ENCODE measurements at places on chromosomes 11 and 22.

DNA sequence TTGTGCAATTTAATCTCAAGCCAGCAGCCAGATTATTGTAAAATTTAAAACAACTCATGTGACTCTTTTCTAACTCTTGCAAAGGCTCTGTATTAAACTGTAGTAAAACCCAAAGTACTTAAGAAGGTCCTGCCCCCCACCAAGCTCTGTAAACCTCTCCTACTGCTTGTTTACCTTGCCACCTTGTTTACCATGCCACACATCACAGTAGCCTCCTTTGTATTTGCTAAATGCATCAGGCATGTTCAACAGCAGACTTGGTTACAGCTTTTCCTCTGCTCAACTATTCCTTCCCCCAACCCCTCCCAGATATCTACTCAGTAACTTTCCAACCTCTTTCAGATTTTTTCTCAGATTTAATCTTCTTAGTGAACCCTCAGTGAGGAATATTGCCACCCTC is 861.6 kb downstream of the METTL15 start:
- DNase-seq = no peak

DNA sequence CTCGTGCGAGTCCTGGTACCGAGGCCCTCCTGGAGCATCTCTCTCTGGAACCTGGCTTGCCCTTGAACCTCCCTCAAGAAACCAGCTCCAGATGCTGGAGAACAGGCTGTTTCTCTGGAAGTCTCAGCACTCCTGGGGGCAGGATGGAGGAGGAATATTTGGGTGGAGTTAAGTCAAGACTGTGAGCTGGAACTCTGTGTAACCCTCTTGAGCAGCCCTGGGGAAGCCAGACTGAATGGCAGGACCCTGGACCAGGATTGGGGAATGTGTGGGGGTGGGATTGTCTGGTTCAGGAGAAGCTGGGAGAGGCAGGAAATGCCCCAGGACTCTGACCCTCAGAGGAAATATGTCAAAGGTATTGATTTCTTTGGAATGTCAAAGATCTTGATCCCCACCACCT is 7.7 kb downstream of the CREB3L1 start:
- no peak for DNase-seq

DNA sequence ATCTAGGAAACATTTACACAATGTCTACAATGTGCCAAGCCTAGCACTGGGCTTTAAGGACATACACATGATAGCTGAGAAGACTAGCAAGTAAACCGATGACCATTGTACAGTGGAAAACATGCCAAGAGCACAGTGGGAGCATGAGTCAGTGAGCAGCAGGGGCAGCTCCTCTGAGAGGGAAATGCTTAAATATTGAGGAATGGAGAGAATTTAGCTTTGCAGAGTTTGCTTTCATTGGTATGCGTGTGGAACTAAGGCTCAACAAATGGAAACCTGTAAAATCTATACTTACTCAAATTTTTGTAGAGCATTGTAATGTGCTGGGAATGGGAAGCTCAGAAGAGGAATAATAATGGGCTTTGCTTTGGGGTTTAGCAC is 282.3 kb downstream of the ST3GAL4 start:
- no peak for DNase-seq

DNA sequence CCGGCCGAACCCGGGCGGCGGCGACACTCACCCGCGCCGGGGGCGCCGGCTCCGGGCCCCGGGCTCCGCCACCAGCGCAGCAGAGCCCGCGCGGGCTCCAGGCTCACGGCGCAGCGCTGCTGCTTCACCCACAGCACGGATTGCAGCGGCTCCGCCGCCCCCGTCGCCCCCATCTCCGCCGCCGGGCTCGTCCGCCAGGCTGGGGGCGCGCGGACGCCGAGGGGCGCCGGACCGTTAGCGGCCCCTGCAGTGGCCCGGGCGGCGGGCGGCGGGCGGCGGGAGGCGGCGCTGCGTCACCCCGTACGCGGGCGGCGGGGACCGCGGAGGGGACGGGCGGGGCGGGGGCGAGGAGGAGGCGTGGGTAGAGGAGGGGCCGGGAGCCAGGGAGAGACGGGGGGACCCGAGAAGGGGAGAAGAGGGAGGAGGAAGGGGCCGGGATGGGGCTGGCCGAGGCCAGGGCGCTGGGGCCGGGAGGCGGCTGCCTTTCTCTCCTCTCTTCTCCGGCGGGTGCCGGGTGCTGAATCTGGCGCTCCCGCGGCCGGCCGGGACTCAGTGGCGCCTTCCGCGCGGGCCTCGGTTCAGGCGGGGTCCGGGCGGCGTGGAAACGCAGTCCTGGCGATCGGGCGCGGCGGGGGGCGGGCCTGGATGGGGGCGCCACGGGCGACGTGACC is at the start of gene CERK:
Gene CERK (minus strand): TSS at position 277 of the 671 bp plus-strand sequence. CDS start 104 bp downstream, at position 173.
- no peak for DNase-seq

DNA sequence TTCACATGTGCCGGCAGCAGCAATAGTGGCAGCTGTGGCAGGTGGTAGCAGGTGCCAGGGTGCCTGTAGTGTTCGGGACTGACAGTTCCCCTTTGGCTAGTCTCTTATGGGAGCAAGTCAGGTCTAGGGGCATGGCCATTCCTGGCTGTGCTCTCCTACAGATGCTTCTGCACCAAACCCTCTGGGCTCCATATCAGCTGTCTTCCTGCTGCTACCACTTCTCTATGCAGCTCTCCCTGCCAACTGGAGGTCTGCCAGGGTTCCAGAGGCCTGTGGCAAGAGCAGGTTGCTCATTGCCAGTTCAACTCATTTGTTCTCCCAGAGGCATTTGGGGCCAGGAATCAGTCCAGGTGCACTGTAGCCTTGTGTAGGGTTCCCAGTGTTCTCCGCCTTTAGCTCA is 473.7 kb downstream of the JRKL start:
- no peak for DNase-seq

DNA sequence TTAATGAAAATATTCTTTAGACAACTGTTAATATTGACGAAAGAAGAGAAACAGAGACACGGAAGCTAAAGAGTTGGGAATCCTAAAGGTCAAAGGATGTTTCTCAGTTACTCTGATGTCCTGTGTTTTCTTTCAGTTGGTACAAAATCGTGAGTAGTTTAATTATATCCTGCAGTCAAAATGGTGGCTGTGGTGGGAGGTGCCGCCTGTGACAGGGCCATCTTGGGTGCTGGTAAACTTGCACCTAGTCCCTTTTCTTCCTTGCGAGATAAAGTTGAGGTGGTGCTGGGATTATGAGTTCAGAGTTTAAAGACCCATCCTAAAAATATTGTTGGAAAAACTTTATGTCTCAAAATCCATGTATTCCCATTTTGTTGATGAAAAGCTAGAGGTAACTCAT is 2.2 kb downstream of the CECR2 start:
- DNase-seq = no peak

GRCh38 chr11:119338965-119339588 is 1.6 kb downstream of the C1QTNF5 start:
- DNase-seq = no peak

DNA sequence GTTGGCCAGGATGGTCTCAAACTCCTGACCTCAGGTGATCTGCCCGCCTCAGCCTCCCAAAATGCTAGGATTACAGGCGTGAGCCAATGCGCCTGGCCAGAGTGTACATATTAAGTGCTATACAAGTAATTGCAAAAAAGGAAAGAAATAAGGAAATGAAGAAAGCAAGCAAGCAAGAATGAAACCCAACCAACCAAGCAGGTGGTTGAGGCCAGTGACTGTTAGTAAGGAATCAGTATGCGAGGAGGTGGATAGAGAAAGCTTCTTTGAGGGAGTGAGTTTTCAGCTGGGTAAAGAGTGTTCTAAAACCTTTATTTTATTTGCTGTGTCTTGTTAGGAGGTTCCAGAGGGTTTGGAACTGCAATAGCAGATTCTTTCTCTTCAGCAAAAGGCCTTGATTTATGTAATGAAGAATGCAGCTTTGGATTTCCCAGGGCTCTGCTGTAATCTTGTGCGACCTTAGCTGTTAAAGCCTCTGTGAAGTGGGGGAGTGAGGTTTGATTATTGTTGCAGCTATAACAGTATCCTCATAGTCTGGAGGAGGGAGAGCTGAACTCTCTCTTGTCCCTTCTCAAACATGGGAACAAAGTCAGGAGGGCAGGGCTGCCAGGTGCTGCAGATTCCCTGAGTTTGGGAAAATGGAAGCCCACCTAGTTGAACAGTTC is 5.7 kb downstream of the AMPD3 start:
- peak; percentile 20 for DNase-seq

DNA sequence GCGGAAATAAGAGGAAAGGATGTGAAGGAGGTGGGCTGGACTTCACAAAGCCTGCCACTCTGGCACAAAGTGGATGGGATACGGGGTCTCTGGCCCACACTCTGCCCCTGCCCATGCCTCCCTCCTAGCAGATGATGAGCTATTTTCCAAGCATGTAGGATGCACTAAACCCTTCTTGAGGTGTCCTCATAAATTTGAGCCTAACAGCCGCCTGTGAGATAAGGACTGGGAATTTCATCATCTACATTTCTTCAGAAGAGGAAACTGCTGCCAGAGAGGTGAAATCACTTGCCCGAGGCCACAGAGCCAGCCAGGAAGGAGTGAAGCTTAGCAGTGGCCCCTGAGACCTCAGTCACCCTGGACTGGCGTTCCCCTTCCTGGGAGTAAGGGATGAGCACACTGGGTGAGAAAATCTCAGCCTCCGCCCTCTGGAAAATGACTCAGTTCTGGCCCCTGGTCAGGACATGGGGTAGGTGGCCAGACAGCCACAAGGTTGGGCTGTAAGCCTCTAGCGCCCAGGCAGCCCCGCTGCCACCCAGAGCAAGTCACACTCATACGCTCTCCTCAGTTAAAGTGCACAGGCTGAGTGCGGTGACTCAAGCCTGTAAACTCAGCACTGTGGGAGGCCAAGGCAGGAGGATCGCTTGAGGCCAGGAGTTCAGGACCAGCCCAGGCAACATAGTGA is 27.9 kb downstream of the MB start:
- no peak for DNase-seq

GRCh38 chr11:58963551-58964104 is 24.3 kb downstream of the GLYATL1 start:
- peak; percentile 50 for DNase-seq

GRCh38 chr11:125871391-125872137 is 15.9 kb upstream of the HYLS1 start:
- DNase-seq = no peak

GRCh38 chr11:17229481-17230152 is 21.8 kb upstream of the PIK3C2A start:
- no peak for DNase-seq

DNA sequence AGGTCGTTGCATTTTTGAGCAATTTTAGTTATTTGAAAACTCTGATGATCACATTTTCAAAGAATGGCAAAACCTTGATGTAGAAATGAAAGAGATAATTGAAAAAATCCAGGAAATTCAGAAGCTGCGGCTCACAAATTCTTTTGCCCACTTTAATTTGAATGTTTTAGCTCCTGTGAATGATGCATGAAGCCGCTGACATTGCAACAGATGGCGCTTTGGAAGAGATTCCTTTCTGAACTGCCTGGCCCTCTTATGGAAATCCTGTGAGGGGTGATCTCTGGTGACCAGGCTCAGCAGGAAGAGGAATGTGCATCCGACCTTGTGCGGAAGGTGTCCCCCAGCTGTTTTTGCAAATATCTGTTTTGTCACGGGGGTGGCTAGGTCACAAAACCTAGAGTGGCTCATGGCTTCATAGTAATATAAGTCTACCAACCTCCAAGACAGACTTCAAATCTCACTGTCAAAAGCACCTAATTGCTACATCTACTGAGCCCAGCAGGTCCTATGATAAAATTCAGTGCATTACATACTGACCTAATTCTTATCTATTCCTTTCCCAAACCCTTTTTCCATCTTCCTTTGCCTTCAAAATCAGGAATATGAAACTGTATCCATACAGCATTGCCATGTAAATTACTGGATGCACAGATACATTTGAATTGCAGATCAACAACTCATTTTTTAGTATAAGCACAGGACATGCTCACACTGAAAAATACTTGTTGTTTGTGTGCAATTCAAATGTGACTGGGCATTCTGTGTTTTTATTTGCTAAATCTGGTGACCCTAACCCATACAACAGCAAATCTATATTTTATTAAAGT is 412.7 kb downstream of the ETS1 start:
- no peak for DNase-seq

DNA sequence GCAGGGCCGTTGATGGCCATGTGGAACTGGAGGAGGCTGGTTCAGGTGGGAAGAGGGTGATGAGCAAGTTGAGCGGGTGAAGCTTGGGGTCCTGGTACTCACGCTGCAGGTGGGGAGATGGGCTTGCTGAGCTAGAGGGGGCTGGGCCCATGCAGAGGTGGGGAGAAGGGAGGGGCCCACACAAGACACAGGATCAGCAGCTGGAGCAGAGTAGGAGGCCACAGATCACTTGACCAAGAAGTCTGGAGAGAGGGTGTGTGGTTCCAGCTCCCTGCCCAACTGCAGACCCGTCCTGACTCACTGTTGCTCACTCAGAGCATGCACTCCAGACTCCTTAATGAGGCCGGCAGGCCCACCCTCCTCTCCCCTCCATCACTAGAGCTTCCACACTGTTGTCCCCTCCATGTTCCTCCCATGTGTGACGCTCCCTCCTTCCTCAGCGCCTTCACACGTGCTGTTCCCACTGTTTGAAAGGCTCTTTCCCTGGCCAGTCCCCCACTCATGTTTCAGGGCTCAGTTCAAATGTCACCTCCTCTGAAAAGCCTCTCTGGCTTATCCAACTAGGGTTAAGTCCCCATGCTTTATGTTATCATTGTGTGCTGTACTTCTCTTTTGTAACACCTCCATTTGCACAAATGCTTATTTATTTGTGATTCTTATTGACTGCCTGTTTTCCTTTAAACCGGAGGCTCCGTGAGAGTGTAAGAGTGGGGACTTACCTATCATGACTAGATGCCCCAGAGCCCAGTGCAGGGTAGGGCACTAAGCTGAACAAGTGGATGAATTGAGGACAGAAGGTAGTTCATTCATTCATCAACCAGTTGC is 2.3 kb downstream of the CCDC86 start:
- DNase-seq = no peak

DNA sequence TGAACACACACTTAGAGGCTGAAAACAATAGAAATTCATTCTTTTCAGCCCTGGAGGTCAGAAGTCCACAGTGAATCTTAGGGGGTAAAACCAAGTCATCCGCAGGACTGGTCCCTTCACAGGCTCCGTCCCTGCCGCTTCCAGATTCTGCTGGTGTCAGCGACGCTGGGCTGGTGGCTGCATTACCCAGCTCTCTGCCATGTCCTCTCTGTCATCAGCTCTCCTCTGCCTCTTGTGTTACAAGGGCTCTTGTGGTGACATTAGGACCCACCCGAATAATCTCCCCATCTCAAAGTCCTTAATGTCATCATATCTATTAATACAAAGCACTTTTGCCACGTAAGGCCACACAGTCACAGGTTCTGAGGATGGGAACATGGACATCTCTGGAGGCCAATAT is 47.7 kb upstream of the ANO1 start:
- no peak for DNase-seq

GRCh38 chr22:22045571-22046335 is 63.2 kb upstream of the TOP3B start:
- no peak for DNase-seq

GRCh38 chr11:20102397-20102796 is 57.9 kb downstream of the DBX1 start:
- no peak for DNase-seq

- no peak for DNase-seq
Observed at GRCh38 chr11:4662876-4663275, 19.1 kb downstream of the OR51E1 start.

All from left kidney (tissue), 8 donors.